Spinal cord (tissue), 10 donors: ENCODE measurements at places on chromosomes 6 and 20. TPM values are rescaled to one million over a fixed set of nuclear protein-coding genes. Genes with fewer than 3 reads are reported as not detected.

SLC52A3 gene
- 1.2 TPM for total RNA-seq

IPCEF1 gene
- total RNA-seq, result 9.4 TPM

REV3L gene
- 120 TPM for total RNA-seq

PRND gene
- 27.0 TPM for total RNA-seq

IYD gene
- not detected for total RNA-seq

C20orf202 gene
- 0.99 TPM for total RNA-seq

ZSCAN12 gene
- total RNA-seq, result 12.9 TPM

SLC25A27 gene
- 44.6 TPM for total RNA-seq
